ENCODE measurements at places on chromosomes 2 and 18. TPM values are rescaled to one million over a fixed set of nuclear protein-coding genes. Genes with fewer than 3 reads are reported as not detected.

MCEE gene
- total RNA-seq = 26.3 TPM

DNA sequence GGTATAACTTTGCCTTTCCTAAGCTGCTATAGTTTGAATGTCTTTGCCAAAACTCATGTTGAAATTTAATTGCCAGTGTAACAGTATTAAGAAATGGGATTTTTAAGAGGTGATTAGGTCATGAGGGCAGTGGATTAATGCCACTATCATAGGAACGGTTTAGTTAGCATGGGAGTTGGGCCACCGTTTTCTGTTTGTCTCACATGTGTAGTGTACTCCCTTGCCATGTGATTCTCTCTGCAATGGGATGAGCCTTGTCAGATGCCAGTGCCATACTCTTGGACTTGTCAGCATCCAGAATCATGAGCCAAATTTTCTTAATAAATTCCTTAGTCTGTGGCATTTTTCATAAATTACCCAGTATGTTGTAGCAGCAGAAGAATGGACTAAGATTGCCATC, 388.9 kb upstream of the RGPD4 start:
- DNase-seq = no peak

- peak; percentile 92 for DNase-seq
Measured at GRCh38 chr2:64859312-64860212, 129.6 kb upstream of the SLC1A4 start.

DNA sequence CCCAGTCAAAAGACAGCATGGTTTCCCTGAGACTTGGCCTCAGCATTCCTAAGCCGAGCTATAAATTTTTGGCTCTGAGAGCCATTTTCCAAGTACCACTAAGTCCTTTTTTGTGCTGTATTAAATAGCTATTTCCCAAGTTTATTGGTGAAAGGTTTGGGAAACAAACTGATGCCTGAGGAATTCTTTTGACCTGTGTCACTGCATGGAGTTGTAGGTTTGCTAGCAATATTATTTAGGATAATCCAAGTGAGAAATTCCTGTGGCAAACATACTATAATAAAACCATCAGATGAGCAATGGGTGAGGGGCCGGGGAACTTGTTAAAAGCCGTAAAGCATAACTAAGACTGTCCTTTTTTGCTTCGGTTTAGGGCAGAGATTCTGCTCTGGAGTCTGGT, 28.4 kb downstream of the ARHGAP28 start:
- no peak for DNase-seq

- DNase-seq = no peak
Measured at GRCh38 chr2:112253261-112253815, 1.5 kb downstream of the ZC3H8 start.

- no peak for DNase-seq
Measured at GRCh38 chr18:45197526-45197970, 417.7 kb upstream of the SLC14A2 start.

TMEM182 gene
- 12.8 TPM for total RNA-seq

- no peak for DNase-seq
Measured at GRCh38 chr18:24197412-24197811, 58.5 kb downstream of the CABYR start.

GRCh38 chr2:138640921-138641676, 139.1 kb downstream of the NXPH2 start:
- no peak for DNase-seq

GRCh38 chr2:232328516-232329460, 49.8 kb upstream of the ALPP start:
- no peak for DNase-seq

ASPRV1 gene
- 1.7 TPM for total RNA-seq

SPEG gene
- 76.6 TPM for total RNA-seq

- DNase-seq = no peak
Measured at GRCh38 chr18:407626-408224, 92.8 kb downstream of the COLEC12 start.

- DNase-seq = no peak
Measured at GRCh38 chr2:231674587-231675338, 33.6 kb upstream of the PTMA start.

- DNase-seq = no peak
Measured at GRCh38 chr2:198873503-198874471, 584.0 kb downstream of the SATB2 start.

- DNase-seq = no peak
Measured at GRCh38 chr18:41818381-41819355, 136.4 kb upstream of the PIK3C3 start.

- no peak for DNase-seq
Measured at GRCh38 chr2:59790186-59791003, 763.1 kb downstream of the BCL11A start.

DNA sequence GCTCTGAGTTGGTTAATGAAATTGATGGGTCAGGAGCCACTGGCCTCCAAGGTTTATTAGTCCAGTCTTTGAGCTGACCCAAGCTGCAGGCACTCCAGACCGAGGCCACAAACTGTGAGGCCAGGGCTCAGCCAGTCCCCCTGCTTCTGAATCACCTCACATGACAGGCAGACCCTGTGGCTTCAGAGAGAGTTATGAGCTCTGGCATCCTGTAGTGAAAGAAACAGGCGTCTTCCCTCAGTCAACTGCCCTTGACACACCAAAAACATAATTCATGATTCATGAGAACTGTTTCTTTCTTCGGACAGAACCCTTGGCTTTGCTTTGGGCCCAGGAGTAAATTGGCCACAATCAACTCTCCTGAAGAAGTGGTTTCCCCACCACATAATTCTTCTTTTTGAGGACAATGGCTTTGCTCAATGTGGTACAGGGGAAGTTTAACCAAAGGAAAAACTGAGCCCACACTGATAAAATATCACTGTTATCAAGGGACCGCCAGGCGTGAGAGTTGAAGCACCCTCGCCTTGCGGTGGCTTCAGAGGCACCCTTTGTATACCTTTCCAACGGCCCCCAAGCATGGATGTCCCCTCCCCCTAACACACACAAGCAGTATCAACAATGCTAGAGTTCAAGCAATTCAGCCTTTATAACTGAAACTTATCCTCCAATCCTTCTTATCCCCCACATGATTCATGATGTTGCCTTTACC, 226.9 kb downstream of the CYRIA start:
- DNase-seq = no peak

ADAM23 gene
- 0.78 TPM for total RNA-seq

GRCh38 chr2:32715981-32716380, 88.1 kb downstream of the TTC27 start:
- no peak for DNase-seq

DNA sequence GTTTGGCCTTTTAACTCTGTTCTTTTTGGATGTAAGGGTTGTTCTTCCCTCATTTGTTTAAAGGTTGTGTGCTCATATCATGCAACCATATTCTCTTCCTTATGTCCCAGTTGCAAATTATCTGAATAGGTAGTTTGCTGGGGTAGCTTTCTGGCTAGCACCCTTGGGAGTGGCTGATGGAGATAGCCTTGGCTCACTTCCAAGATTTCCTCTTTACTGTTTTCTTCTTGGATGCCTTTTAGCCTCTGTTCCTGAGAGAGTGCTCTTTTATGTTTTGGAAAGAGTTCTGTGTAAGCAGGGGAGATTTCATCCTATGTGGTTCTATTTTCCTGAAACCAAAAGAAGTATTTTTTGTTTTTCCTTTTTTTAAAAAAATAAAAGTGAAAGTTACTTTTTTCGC, 25.4 kb downstream of the USP14 start:
- DNase-seq = no peak

DNA sequence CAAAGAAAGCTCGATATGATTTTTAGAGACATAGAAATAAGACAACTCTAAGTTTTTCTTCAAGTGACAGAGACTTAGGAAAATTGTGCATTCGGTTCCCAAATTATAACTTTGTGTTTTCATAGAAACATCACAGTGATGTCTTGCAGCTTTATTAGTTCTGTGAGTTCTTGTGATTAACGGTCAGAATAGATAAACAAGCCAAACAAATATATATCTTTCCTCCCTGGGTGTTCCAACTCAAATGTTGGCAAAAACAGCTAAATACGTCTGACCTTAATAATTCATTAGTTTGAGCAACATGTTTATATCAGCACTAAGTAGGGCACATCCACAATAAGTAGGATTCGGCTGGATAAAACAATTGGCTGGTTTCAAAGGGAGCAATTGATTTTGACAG, 47.6 kb downstream of the DTNA start:
- no peak for DNase-seq

DNA sequence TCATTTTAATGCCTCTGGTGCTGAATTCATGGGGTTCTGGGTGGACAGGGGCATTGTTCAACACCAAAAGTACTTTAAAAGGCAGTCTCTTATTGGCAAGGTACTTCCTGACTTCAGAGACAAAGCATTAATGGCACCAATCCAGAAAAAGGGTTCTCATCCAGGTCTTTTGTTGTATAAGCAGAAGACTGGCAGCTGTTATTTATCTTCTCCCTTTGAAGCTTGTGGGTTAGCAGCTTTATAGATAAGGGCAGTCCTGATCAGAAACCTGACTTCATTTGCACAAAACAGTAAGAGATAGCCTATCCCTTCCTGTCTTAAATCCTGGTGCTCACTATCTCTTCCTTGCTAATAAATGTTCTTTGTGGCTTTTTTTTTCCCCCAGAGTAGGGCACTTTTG, 68.8 kb downstream of the VPS54 start:
- no peak for DNase-seq

DNA sequence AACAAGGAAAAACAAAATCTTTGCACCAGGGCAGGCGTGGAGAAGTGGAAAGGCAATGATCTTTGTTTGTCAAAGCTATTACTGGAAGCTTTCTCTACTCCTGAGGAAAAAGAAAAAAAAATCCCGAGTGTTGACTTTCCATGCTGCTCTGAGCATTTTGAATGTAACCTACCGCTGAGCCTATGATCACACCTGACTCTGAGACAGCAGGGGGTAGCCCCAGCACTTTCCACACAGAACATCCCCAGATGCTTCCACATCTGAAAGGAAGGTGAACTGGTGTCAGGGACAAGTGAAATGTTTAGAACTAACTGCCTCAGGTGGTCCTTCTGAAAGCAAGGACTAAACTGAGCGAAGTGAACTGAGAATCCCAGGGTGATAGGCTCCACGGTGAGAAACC, 1315.1 kb upstream of the DDX18 start:
- no peak for DNase-seq

GRCh38 chr2:126970583-126970982, 71.9 kb downstream of the TEX51 start:
- no peak for DNase-seq

DNA sequence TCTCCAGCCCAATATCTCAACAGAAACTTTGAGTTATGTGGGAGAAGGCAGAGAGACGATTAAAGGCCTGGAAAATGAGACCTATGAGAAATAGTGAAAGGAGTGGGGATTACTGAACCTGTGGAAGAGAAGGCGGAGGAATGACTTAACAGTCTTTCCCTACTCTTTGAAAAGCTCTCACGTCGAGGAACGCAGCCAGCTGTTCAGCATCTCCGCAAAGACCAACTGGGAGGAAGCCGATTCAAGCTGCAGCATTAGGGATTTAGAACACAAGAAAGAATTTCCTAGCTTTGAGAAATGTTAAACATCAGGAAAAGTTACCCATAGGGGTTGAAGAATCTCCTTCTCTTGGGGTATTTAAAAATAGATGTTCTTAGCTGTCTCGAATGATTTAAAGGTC, 233.2 kb upstream of the PARD3B start:
- no peak for DNase-seq

DNA sequence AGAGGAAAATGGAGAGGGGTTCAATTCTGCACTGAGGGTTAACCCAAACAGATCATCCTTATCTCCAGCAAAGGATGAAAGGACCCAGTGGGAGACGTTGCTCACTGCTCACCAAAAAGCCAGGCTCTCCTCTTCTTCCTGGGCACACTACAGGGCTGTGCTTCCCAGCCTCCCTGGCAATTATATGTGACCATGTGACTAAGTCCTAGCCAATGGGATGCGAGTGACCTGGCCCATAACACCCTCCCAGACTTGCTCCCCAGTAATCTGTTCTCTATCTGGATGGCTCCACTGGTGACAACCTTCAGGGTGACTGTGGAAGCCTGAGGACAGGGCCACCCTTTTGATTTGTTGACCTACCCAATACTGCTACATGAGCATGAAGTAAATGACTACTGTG, 10.9 kb upstream of the PRKCE start:
- DNase-seq = no peak

SNED1 gene
- total RNA-seq = 41.8 TPM

DNA sequence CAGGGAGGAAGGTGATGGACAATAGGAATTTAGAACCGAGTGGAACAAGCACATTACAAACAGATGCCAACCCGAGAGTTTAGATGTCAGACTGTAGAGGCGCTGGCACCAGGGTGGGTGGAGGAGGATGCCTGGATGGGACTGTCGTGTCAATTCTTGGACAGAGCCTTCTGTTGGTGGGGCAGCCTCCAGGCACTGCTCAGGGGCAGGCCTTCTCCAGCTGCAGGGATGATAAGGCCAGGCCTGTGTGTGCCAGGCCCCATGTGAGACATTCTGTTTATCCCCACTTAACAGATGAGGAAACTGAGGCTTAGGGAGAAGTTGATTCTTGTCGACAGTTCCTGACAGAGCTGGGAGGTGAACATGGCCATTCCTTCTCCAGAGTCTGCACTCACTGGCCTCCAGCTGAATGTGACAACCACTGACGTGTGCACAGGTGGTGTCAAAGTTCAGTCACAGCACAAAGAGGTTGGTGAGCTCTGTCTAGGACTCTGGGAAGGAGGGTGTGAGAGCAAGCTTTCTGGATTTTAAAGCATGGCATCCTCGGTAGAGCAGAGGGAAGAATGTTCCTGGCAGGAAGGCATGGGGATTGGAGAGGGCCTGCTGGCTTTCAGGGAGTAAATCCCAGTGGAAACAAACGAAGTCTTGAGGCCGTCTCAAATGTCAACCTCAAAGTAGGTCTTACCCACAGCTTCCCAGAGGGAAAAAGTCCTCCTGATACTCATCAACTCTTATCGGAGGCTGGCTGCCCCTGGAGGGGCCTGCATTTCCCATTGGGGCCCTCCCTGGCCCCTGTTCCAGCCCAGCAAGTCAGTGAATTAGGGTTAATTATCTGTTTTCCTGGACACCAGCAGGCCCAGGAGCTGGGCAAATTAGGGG, 52.4 kb downstream of the GLI2 start:
- no peak for DNase-seq

DNA sequence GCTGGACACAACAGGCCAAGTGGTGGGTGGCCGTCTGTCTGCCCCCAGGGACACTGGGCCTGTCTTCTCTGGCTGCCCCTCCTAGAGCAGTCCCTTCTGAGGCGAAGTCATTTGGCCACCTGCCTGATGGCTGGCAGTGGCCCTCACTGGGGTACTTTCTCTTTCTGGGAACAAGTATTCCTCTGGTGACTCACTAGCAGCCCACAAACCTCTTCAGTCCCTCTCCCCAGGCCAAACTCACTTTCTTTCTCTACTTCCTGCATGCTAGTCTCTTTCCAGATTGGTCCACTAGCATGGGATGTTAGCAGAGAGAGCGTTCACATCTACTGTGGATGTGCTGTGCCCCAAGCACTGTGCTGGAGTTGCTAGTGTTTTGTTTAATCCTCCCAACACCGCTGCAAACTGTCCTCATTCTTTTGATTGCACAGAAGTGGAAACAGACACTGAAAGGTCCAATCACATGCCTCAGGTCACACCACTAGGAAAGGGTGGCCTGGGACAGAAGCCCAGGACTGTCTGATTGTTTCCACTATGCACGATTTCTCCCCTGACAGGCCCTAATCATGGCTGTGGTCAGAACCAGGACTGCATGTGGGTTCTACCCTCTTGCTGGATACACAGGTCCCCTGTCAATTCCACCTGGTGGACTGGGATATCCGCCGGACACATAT, 5.2 kb downstream of the DYSF start:
- peak; percentile 30 for DNase-seq

SCG2 gene
- 0.39 TPM for total RNA-seq

ALPG gene
- total RNA-seq = not detected
